ENCODE measurements at places on chromosomes 7 and 10.
A peak's percentile ranks its signal among the peaks of the same experiment; 100 is the strongest.

GRCh38 chr7:112081778-112082177 is 124.4 kb downstream of the DOCK4 start:
- no peak for DNase-seq

DNA sequence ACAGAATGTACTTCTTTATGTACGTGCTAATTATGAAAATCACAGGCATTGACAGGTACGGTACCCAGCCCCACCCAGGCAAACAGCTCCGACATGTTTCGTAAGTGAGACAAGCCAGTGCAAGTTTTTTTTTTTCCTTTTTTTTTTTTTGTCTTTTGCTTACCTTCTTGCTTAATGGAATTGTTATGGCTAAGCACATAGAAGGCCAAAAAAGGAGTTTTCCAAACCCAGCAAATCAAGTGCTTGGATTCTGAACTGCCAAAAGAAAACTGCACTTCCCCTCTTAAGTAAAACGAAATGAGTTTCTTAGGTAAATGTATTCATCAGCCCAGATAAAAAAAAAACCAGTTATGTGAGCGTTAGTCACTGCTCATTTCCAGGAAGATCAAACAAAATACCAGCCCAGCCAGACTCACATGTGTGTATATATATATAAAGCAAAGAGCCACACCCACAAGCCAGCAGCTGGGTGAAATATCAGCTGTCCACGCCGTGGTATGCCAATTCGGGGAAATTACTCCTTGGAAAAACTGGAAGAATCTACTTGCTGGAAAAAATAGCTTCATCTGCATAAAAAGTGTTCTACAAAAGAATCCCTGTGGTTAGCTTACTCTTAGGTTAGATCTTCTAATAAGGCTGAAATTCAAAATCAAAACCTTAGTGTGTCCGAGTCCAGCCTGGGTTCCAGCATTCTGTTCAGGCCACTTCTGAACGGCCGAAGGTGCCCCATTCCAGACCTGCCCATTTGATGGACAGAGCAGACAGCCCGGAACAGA is 8.0 kb downstream of the KLF6 start:
- DNase-seq, result no peak

DNA sequence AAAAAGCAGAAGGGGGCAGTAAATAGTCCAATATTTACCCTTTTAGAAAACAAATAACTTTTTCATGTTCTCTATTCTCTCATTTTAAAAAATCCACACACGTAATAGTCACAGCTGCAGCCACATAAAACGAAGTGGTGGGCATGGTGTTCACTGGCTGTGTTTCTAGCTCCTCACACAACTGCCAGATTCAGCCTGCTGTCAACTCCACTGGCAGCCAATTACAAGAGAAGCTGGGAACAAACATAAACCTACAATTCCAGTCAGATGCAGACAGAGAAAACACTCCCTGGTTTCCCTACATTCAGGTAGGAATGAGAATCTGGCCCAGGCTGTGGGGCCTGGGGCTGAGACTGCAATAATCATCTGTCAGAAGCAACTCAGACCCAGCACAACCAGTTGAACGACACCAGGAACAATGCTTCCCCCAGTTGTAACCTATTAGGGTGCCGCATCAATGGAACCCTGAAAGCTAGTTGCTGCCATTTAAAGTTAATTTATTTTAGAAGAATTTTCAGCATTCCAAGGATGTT is 29.1 kb downstream of the ERCC6 start:
- no peak for DNase-seq

DNA sequence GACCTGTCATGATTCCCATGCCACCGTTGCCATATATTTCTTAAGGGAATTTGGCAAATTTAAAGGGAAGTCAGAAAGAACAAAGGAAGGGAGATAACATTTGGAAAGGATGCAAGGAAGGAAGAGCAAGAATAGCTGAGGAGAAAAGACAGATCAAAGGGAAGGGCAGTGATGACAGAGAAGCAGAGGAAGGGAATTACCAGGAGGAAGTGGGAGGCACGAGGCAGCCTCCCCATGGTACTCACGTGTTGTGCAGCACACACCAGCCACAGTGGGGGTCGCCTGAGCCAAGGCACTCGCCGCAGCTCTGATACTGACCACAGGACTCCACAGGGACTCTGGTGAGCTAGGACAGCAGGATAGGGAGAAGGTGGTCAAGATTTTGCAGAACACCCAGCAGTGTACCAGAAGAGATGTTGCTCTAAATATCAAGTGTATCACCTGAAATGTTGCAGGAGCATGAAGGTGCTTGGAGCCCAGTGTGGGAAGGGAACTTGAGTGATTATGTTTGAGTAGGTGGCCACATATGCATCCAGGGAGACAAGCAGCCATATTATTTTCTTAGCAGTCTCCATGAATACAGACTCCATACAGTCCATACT is 335.3 kb downstream of the PLXNA4 start:
- no peak for DNase-seq

DNA sequence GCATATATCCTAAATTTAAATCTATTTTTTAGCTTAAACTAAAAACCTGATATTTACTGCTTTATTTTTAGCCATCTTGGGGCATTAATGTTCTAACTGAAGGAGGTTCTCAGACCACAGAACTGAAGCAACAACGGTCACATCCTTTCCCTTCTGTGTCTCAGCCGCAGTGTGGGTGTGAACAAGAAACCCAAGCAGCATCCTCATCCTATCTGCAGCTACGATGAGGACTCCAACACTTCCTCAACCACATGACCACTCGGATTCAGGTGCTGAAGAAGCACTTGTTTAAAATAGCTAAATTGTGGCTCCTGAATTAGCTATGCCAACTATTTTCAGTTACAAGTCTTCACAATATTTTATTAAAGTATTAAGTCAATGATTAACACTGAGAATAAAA is 5.3 kb downstream of the ESYT2 start:
- no peak for DNase-seq

DNA sequence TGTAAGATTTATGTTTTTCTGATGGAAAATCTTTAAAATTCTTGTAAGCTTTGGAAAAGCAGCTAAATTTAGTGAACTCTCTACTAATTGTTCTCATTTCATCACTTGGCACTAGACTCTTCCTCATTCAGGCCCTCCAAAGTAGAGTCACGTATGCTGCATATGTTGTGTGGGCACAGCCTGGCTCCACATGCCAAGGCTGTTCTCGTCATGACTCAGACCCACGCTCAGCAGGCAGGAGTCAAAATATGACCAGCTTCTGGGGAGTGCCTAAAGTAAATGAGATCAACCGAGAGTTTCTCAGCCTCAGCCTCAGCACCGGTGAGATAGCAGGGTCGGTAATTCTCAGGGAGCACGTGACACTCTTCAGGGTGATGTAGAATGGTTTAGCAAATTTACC is 1672.9 kb downstream of the REEP3 start:
- no peak for DNase-seq

GRCh38 chr7:75617634-75618234 is 121.0 kb downstream of the HIP1 start:
- peak; percentile 79 for DNase-seq

- no peak for DNase-seq
Observed at GRCh38 chr10:110008518-110009339, 945 bp downstream of the ADD3 start.

GRCh38 chr7:111030336-111030735 is 60.6 kb upstream of the LRRN3 start:
- no peak for DNase-seq

DNA sequence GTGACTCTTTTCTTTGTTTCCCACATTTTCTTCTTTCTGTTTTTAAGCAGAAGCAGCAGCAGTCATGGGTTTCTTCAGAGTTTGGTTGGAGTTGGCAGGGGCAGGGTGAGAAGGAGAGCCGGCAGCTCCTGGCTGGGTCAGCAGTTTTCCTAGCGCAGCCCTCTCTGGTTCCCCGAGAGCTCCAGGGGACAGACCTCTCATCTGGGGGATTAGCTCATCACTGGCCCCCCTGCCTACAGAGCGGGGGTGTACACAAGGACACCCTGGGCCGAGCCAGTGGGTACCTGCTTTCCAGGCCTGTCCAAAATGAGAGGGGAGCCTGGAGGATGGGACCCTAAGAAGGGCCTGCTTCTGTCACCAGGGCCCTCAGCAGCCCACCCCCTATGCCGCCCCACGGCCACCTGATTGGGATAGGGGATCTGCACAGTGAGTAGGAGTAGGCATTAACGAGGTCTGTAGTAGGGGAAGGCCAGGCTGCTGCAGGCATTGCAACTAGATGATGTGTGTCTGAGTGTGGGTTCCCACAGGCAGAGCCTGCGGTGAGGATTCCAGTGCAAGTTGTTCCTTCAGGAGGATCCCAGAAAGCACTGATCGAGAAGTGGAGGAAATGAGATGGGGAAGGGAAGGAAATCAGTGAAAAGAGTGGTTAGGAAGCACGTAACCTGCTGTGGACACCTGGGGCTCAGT is 122.9 kb upstream of the PPIF start:
- no peak for DNase-seq

DNA sequence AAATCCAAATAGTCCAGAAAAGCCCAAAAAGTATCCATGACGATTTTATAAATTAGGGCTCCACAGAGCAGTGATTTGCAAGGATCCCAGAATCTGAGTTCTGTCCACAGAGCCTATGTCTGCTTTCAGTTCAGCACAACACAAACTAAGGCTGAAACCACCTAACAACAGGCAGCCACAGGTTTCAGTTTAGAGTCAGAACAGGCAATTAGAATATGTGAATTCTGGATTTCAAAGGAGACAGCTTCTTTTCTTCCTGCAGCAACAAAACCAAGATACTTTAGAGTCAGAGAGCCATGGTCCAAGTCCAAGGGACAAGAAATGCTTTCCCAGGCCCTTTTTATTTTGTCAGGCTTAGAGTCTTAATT is 23.6 kb downstream of the IFIT3 start:
- no peak for DNase-seq

- no peak for DNase-seq
Observed at GRCh38 chr7:50754684-50755083, 28.0 kb downstream of the GRB10 start.

DNA sequence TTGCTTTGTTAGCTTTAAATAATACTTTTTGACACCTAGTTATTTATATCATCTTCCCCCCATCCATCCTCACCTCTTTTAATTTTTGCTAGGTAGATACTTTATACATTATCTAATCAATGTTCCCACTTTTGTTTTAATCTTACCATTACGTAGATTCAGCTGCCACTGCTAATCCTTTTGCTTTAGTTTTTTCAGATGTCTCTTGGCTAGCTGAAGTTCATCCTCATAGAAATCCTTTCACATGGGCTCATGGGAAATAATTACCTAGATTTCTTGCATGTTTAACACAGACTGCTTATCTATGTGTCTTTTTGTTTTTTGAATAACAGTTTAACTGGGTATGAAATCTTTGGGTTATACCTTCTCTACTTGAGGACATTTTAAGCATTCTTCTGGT is 60.1 kb downstream of the ZNRF2 start:
- no peak for DNase-seq

DNA sequence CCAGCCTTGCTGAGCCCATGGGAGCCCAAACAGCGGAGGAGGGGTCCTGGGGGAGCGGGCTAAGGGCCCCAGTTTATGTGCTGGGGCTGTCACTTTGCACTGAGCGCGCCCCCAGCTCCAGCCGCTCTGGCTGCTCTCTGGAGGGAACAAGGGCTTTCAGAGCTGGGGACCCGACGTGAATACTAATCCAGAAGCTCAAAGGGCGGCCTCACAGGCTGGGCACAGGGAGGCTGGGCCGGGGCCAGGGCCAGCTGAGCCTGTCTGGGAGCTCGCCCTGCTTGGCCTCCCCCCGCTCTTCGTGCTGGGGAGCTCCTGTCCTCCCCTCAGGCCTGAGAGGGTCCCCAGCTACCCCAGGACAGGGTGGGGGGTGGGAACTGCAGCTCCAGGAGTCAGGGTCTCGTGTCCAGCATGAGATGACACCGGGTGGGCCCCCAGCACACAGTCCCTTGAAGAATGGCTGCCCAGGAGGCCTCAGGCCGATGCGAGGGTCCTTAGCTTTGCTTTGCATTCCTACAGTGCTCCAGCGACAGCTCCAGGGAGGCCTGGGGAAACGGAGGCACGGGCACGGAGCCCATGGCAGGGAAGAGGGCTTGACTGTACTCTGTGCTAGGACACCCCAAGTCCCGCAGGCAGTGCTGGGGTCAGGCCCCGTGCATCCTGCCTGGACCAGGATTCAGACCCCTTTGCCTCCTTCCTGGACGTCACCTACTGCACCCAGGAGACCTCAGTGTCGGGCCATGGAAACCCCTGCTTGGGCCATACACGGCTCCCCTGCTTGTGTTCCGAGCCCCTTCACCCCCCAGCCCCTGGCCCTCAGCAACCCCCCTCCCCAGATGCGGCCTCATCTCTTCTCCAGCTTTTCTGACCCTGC is 5.8 kb upstream of the AMZ1 start:
- DNase-seq, result no peak

GRCh38 chr7:47370461-47371042 is 211.4 kb downstream of the TNS3 start:
- no peak for DNase-seq

- no peak for DNase-seq
Observed at GRCh38 chr10:1709161-1709560, 28.2 kb downstream of the ADARB2 start.

DNA sequence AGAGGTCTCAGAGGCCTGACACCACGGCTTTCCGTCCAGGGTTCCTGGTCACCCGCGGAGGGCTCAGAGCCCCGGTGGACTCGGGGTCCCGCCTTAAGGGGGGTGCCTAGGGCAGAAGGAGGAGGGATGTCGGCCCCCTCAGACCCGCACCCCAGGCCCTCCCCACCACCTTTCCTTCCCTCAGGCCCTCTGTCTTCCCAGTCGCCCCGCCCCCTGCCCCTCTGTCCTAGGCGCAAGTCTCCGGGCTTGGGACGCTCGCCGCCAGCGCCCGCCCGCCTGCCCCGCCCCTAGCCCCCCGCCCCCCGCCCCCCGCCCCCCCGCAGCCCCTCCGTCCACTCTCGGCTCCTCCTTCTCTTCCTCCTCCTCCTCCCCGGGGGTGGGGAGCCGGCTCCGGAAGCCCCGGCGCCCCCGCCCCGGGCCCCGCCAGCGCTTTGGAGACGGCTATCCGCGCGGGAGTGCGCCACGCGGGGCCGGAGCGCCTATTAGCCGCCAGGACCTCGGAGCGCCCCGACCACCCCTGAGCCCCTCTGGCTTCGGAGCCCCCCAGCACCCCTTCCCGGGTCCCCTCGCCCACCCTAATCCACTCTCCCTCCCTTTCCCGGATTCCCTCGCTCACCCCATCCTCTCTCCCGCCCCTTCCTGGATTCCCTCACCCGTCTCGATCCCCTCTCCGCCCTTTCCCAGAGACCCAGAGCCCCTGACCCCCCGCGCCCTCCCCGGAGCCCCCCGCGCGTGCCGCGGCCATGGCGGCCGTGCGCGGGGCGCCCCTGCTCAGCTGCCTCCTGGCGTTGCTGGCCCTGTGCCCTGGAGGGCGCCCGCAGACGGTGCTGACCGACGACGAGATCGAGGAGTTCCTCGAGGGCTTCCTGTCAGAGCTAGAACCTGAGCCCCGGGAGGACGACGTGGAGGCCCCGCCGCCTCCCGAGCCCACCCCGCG is at the start of gene AEBP1:
Gene AEBP1, plus strand, starts transcription at position 423 of the 937 bp plus-strand sequence. Its CDS starts 321 bp downstream, at position 744.
- DNase-seq, result no peak

GRCh38 chr7:33928986-33929385 is 23.6 kb downstream of the BMPER start:
- DNase-seq, result no peak

GRCh38 chr10:127506094-127506493 is 43.0 kb upstream of the NPS start:
- no peak for DNase-seq

DNA sequence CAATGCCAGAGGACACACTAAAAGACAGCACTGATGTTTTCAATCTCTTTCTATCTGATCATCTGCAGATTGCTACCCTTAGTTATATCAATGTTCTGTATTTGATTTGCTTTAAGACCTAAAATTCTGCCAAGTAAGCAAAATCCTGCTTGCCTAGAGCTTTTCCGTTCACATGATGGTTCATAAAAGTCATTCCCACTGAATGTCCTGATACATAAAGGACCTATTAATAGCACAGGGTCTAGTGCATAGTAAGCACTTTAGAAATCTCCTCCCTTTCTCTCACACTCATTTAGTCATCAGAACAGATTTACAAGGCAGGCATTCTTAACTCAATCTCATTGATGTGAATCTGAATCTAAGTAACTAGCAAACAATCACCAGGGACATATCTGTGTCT is 68.8 kb downstream of the PCGF5 start:
- DNase-seq, result no peak
